ENCODE measurements at places on chromosomes 5 and 9.

DNA sequence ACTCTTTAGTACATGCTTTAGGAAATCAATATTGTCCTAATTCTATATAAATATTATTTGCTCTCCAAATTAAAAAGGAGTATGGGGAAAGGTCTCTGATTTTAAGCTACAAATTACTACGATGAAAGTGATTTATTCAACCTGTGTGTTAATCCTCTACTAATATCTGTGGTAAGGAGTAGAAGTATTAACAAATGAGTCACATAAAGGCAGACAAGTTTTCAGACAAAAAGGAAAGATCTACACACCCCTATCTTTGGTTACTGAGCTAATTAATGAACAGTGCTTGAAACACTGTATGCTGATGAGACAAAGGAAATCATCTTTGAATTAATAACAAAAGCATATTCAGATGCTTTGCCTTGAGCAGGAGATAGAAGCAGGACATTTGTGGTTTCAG lies 15.9 kb downstream of the LOX start:
- DNase-seq, result no peak

GRCh38 chr9:87386490-87387025 lies 111.1 kb upstream of the DAPK1 start:
- DNase-seq, result no peak

GRCh38 chr5:177093082-177093712 lies 6.5 kb downstream of the FGFR4 start:
- no peak for DNase-seq

DNA sequence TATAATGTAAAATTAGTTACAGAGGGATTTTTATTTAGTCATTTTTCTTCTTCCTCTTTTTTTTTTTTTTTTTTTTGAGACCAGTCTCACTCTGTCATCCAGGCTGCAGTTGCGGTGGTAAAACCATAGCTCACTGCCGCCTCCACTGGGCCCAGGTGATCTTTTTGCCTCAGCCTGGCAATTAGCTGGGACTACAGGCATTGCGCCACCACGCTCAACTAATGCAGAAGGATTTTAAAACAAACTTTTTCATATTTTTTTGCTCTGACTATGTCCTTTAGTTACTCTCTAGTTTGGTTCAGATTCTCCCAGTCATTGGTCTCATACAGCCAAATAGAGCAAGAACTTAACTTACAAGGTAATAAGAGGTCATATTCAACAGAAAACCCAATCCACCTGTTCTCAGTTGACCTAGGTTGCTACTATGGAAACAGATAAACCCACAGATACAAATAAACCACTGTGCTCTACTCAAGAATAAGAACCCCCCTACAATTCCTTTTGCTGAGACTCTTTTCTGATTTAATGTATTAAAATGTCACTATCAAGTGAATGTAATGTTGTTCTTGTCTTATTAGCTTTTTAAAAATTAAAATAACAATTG lies 50.1 kb upstream of the TTC39B start:
- no peak for DNase-seq

DNA sequence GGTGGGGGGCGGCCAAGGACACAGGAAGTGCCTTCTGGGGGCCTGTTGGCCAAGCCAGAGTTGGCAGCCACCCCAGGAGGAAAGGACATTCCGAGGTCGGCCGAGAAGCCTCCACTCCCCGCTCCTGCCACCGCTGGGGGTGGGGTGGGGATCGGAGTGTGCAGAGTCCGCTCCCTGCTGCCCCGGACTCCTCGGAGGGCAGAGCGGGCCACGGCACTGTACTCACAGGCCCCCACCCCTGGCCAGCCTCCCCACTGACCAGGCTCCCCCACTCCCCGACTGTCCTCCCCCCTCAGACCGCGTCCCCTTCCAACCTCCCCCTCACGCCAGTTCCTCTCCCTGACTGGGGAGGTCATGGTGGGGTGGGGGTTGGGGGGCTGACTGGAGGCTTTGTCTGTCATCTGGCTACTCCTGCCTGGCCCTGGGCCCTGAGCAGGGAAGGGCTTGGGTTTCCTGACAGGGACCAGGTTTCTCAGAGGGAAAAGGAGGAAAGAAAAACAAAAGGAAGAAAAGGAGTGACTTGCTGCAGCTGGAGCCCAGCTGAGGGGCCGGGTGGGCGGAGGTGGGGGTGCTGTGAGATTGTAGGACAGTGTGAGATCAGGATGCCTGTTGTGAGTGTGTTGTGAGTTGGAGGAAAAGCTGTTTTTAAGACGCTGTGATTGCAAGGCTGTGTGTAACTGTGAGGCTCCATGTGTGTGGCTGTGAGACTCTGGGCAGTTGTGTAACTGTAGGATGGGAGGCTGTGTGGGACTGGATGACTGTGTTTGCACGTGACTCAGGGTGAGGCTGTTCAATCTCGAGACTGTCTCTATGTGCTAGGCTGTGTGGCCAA lies 29.7 kb downstream of the CNTFR start:
- no peak for DNase-seq

DNA sequence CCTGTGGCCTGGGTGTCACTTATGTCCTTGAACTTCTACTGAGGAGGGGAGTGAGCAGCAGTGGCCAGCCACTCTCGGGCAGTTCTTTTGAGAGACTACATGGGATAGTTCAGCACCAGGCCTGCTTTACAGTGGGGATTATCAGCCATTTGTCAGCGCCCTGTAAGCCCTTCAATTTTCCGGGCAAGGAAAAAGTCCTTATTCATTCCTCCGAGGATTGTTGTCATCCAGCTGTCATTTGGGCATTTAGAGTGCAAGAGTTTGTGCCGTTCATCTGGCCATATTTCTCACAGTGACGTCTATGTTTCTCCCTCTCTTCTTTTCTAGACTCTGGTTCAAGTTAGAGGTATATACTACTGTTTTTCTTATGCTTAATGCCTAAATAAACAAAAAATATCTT lies 172.8 kb downstream of the TLE4 start:
- DNase-seq, result no peak

GRCh38 chr5:139413153-139413552 lies 9.3 kb upstream of the SPATA24 start:
- DNase-seq, result no peak

DNA sequence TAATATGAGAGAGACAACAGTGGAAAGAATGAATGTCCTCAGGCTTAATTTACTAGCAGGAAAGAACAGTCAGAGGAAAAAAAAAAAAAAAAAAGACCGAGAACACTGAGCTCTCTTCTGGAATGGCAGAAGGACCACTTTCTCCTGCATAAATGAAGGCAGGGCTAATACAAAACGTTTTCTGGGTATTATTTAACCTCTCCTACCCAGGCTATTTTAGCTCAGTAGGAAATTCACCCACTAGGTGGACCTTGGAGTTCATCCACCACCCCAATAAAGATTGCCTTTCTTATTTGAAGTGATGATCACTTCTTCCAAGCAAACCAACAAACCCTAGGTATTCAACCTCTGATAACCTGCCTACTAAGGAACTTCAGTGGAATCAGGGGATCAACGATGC lies 3.7 kb downstream of the GLIS3 start:
- DNase-seq, result no peak

DNA sequence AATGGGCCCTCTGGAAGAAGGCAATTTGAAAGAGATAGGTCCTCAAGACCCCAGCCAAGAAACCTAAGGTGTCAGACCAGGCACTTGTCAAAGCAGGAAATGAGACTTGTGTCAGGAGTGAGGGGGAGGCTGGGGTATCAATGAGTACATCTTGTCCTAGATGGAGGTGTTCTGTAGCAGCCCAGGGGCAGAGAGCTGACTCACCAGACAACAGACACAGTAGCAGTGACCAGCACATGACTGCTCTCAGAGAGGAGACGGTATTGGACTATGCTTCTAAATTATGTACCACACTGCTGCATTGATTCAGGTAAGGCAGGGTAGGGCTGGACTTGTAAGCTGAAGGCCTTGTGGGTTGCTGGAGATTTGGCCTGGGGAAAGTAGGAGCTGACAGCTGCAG lies 551.2 kb upstream of the KLF4 start:
- DNase-seq, result no peak

- DNase-seq, result no peak
Observed at GRCh38 chr5:176952531-176953193, 53.5 kb upstream of the HK3 start.

DNA sequence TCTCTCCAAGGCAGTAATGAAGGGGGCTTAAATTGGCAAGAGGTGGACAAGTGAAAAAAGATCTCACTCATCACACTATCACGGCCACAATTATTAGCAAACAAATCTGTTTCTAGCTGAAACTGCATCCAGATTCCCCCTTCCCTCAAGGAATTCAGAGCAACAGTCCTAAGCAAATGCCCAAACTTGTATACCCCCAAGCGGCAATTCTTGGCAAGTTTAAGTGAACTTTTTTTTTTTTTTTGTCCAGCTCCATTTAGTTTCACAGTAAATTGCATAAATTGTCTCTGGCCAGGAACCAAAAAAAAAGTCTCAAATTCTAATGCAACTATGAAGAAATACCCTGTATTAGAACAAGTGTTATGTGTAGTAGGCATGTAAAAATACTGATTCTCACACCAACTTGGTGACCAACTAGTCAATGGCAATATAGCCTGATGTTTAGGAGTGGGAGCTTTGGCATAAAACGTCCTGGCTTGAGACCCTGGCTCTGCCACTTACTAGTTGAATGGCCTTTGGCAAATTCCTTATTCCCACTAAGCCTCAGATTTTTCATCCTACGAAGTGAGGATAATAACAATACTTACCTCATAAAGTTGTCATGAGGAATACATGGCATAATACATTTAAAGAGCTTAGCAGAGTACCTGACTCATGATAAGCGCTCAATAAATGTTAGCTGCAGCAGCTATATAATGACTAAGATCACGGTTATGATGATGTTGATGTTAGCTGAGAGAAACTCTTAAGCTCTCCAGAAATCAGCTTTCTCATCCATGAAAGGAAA lies 193.2 kb downstream of the ADAMTSL1 start:
- DNase-seq, result no peak

DNA sequence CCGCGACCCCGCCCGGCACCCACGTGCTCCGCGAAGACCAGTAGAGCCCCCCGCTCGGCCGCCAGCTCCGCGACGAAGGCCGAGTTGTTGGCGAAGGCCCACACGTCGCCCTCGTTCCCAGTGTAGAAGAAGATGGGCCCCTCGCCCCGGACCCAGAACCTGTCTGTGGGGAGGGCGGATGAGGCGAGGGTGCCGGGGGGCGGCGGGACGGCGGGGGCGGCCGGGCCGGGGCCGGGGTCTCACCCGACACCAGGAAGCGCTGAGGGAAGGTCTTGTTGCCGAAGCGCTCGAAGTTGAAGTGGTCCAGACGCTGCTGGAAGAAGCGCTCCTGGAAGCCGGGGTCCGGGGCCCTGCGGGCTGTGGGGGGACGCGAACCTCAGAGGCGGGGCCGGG lies 317 bp downstream of the DPP7 start:
- no peak for DNase-seq

DNA sequence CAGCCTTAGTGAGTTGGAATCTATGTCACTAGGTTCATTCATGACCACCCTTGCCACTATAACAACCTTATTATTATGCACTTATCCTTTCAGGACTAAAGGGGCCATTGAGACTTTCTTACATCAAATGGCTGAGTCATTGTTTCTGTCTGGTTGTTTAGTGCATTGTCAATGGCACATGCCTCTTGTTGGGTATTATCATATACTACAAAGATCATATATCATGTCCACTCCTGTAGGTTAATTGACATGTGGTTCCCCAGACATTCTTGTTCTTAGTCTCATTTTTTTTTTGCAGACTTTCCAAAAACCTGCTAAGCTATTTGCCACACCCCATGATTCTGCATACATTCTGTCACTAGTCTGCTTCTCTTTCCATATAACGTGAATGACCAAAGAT lies 66.7 kb upstream of the PRDM9 start:
- no peak for DNase-seq

DNA sequence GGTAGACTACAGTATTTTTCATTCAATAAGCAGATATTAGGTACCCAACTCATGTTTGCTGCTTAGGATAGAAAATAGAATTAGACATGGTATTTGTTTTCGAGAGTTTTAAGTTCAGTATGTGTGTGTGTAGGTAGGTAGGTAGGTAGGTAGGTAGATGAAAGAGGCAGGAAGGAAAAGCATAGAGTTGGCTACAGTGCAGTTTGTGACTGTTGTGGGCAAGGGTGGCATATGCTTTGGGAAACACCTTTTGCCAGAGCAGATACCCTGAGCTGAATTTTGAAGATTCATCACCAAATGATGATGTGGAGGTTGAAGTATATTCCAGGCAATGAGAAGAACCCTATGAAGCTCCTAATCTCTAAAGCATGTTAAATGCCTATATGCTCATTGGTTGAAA lies 20.0 kb upstream of the PCSK5 start:
- no peak for DNase-seq

DNA sequence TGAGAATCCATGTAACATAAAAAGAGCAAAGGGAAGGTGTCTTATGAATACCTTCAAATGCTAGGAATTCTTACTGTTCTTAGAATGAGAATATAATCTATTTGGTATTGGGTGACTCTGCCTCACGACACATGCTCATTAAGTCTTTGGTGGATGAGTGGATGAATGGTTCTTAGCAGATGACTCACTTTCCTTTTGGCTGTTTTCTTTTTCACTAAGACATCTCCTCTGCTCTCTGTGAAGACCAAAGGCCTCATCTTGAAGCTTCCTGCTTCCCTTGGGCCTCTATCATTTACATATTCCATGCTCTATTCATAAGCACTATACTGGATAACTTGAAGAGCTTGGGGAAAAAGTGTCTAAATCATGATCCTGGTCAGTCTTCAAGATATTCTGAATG lies 468.1 kb downstream of the SPATA31D1 start:
- DNase-seq, result no peak

GRCh38 chr5:102663749-102664530 lies 91.2 kb upstream of the PAM start:
- DNase-seq, result no peak

DNA sequence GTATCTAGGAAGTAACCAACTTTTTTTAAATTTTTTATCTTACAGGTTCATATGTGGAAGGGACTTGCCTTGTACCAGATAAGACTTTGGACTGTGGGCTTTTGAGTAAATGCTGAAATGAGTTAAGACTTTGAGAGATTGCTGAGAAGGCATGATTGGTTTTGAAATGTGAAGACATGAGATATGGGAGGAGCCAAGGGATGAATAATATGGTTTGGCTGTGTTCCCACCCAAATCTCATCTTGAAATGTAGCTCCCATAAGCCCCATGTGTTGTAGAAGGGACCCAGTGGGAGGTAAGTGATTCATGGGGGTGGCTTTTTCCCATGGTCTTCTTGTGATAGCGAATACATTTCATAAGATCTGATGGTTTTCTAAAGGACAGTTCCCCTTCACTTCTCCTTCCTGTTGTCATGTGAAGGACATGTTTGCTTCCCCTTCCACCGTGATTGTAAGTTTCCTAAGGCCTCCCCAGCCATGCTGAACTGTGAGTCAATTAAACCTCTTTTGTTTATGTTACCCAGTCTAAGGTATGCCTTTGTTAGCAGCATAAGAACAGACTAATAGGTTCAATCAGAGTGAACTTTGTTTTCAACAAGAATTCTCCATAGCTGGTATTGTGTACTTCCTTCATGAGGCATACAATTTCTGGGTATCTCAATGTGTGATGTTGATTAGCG lies 535.6 kb upstream of the MEF2C start:
- DNase-seq, result no peak

DNA sequence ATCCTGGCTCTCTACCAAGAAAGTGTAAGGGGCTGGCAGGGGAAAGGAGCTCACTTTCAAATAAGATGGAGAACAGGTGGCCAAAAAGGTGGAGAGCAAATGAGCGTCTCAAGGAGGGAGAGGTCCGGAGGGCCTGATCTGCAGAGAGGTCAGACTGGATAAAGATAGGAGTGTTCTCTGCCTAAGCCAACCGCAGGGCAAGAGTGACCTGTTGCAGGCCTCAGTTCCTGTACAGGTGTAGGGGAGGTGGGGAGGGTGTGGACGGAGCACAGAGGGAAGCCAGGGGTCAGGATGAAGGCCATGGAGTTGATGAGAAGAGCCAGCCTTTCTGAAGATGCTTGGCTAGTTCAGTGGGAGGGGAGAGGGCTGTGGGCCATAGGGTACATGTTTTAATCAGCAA lies 239.7 kb downstream of the HSPA4 start:
- no peak for DNase-seq

Data from NCI-H187 (cell line).